Fibroblast of skin of right quadriceps (primary cell): ENCODE measurements at places on chromosomes 7 and 10.

DNA sequence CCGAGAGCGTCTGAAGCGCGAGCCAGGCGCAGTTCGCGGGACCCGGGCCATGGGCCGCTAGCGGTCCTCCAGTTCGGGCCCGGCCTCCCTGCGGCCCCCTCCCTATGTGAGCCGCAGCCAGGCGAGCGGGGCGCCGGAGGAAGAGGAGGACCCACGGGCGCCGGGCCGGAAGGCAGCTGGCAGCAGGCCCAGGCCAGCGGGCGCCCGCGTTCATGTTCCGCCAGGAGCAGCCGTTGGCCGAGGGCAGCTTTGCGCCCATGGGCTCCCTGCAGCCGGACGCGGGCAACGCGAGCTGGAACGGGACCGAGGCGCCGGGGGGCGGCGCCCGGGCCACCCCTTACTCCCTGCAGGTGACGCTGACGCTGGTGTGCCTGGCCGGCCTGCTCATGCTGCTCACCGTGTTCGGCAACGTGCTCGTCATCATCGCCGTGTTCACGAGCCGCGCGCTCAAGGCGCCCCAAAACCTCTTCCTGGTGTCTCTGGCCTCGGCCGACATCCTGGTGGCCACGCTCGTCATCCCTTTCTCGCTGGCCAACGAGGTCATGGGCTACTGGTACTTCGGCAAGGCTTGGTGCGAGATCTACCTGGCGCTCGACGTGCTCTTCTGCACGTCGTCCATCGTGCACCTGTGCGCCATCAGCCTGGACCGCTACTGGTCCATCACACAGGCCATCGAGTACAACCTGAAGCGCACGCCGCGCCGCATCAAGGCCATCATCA lies 1.1 kb downstream of the ADRA2A start:
- no peak for DNase-seq

- peak; percentile 90 for DNase-seq
Observed at GRCh38 chr10:79445977-79446757, 743 bp upstream of the ZCCHC24 start.

DNA sequence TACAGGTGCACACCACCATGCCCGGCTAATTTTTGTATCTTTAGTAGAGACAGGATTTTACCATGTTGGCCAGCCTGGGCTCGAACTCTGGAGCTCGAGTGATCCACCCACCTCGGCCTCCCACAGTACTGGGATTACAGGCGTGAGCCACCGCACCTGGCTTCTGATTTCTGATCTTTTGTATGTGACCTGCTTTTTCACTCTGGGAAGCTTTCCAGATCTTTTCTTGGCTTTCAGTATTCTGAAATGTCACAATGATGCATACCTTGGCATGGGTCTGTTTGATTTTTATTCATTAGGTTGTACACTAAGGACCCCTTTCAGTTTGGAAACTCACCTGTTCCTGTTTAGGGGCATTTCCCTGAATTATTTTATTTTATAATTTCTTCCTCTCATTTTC lies 41.6 kb downstream of the PROSER2 start:
- DNase-seq = no peak

DNA sequence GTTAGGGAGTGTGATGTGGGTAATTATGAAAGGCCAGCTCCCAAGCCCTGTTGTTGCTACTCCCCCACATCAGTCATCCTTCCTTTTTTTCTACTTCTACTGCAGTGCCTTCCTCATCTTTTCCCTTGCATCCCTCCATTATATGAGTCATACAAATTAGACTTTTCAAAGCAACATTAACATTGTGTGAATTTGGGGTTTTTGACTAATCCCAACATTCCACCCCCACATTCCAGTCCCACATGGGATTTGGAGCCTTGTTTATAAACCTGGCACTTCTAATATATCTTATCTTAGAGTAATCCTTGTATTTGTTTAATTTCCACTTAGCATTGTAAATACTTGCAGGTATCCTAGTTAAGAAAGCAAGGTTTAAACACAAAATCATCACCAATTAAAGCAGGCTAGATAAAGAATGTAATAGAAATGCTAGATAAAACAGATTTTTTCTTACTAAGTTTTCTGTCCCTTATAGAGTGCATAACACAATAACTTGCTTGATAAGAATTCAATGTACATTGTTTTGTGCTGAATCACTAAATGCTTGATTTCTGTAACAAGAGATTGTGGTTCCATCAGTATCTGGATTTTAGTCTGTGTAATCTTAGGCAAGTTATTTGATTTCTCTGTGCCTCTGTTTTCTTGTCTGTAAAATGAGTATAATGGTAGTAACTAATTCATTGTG lies 165.8 kb downstream of the CFTR start:
- DNase-seq = peak; percentile 35

GRCh38 chr10:69473304-69473990 lies 22.2 kb downstream of the TSPAN15 start:
- DNase-seq = no peak

GRCh38 chr10:14454629-14455028 lies 123.9 kb upstream of the FRMD4A start:
- no peak for DNase-seq

GRCh38 chr10:37952043-37952755 lies 24.2 kb downstream of the ZNF25 start:
- DNase-seq = peak; percentile 31

DNA sequence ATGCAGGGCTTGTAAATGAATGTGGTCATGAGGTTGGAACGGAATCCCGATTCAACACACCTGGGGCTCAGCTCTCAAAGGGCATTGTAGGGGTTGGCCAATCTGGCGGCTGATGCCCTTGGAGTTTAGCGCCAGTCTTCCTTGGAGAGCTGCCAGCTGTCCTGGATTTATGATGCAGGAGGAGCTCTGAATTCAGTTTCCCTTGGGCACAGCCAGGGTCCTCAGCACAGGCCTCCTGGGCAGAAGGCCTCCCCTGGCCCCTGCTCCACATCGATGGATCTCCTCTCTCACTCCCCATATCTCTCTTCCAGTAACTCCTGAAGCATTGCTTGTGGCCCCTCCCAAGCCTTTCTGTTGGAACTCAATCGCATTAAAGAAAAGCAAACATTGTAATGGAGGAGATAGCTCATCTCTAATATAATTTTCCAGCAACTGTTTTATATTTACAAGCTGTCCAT lies 985 bp upstream of the CYTH3 start:
- no peak for DNase-seq

- DNase-seq = no peak
Observed at GRCh38 chr10:127402596-127403409, 146.3 kb upstream of the NPS start.

DNA sequence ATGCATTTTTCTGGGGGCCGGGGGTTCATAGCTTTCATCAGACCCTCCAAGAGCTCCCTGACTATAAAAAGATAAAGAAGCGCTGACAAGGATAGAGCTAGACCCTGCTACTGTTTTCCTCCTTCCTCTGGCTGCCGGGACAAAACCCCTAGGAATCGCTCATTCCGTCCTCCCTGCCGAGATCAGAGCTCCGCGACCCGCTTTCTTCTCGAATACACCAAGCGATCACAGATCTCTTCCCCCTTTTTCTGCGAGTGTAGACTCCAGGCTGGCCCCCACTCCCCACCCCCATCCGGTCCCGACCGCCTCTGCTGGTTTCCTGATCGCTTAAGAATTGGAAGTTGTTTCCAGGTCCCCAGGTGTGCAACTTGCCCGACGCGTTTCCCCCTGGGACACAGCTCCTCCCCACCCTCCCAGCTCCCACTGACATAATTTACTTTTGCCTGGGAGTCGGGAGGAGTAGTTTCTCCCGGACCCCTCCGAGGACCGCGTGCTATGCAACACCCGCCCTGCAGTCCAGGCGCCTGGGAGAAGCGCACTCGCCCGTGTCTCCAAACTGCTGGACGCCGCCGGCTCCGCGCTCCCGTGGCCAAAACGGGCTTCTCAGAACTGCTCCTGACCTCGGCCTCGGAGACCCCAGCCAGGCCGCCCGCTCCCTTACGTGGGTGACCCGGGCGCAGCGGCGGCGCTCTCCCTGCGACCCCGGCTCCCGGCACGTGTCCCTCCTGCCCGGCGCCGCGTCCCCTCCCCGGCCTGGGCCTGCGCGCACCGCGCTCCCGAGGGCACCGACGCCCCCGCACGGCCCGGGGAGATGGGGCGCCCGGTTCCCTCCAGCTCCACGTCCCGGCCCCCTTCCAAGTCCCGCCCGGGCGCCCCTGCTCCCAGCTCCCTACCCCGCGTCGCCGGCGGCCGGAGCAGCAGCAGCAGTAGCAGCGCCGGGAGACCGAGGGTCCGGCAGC lies 552 bp downstream of the IL15RA start:
- peak; percentile 21 for DNase-seq

GRCh38 chr7:73718905-73719805 lies at the start of gene STX1A:
TSS of gene STX1A (minus strand) at chr7:73719669. CDS start at chr7:73719631, 38 bp downstream.
- DNase-seq = peak; percentile 66

- peak; percentile 63 for DNase-seq
Observed at GRCh38 chr10:73762915-73763314, 18.7 kb downstream of the SEC24C start.

- DNase-seq = no peak
Observed at GRCh38 chr10:5561704-5562645, 37.2 kb downstream of the CALML3 start.

DNA sequence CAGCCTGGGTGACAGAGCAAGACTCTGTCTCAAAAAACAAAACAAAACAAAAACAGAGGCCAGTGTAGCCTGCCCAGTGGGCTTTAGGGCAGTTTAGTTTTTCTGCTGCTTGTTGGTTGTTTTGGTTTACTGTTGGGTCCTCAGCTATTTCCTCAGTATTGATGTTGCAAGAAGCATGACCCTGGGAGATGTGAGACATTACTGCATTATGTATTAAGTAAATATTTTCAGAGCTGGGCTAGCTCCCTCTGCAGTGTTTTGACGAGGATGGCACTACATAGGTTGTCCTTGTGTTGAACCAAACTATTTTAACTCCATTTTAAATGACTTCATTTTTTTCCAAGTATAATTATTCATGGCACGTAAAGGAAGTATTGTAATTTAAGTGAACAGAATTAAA lies 4.8 kb downstream of the AKAP9 start:
- peak; percentile 26 for DNase-seq

DNA sequence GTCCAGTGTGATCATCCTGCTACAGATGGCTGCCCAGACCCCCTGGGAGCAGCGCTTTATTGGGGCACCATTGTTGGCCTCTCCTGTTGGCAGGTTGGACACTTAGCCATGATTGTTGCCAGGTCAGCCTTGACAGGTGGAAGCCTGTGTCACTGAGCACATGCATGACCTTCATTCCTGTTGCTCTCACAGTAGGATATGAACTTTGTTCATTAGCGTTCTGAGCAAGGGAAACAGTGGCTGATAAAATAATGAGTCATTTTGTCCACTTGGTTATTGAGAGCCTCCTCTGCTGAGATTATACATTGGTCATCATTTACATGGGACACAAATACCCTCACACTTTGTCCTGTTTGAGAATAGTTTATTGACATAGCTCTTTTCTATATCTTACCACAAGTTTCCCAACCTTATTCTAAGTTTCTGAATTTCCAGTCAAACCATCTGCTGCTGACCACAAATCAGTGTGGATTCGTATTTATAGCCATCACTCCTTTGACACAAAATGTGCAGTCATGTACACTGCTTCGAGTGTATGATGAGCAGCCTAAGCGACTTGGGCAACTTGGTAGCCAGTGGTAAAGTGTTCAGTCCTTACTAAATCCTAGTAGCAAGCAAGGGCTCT lies 102.6 kb downstream of the TPST1 start:
- DNase-seq = no peak

- no peak for DNase-seq
Observed at GRCh38 chr10:36313142-36313541, 671.0 kb upstream of the FZD8 start.

GRCh38 chr10:22103701-22104470 lies 100.4 kb upstream of the DNAJC1 start:
- no peak for DNase-seq

DNA sequence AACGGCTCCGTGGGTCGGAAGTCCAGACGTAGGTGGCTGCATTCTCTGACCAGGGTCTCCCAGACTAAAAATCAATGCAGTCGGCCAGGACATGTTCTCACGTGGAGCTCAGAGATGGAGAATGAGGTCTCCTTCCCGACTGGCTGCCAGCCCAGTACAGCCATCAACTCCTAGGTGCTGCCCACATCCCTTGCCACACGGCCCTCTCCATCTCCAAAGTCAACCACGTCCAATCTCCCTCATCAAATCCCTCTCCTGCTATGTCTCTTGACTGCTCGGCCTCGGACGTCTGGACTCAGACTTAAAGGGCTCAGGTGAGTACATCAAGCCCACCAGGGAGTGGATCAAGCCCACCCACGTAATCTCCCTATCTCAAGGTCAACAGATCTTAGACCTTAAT lies 6.9 kb downstream of the MAD1L1 start:
- no peak for DNase-seq

GRCh38 chr7:43014406-43014805 lies 82.2 kb downstream of the MRPL32 start:
- no peak for DNase-seq

DNA sequence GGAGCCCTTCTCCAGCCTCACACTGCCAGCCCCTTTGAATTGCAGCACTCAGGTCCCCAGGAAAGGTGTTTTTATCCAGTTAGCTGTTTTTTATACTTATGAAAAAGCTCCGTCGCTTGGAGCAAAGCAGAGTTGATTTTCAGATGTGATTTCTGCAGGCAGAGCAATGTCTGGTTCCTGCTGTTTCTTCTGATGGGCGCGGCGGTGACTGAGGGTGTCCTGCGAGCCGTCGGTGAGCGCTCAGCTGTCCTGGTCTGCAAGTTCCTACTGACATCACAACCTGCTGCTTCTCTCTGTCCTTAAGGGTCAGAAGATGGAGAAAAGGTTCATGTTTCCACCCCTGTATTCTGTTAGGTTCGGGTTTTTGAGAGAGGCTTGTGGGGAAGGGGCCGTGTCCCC lies 109.6 kb upstream of the FAM20C start:
- no peak for DNase-seq

- peak; percentile 5 for DNase-seq
Observed at GRCh38 chr7:74718336-74718735, 55.5 kb upstream of the NCF1 start.

- DNase-seq = no peak
Observed at GRCh38 chr7:12957487-12957886, 270.1 kb downstream of the ARL4A start.

GRCh38 chr7:143396182-143396581 lies 12.5 kb downstream of the EPHA1 start:
- DNase-seq = no peak

GRCh38 chr7:80088705-80089104 lies 45.9 kb upstream of the GNAI1 start:
- peak; percentile 47 for DNase-seq

DNA sequence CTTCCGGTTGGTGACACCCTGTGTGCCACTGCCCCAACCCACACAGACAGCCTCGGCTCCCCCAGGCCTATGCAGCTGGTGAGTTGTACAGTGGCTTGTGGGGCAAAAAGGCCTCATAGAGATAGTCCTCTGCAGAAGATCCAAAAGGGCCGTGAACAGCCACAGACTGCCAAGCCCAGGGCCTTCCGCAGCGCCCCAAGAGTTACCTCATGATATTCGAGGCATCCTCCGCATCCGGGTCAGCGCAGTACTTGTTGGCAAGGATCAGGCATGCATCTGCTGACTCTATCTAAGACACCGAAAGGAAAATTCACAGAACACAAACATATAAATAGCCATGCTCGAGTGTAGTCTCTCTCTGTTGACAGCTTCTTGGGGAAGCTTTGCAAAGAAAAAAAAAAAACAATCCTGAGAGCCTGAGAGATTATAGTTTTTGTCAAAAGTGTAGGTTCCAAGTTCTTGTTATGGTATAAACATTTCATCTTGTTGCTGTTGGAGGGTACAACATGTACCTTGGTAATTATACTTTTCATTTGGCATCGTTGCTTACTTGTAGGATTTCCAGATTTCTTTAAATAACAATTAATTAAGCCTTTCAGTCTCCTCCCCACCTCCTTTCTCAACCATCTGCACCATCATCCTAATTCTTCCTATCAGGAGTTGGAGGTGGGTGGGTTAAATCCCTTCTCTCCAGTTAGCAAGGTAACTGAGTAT lies 553.0 kb downstream of the KCNMA1 start:
- no peak for DNase-seq
